ENCODE measurements at places on chromosomes 11 and 22. TPM values are rescaled to one million over a fixed set of nuclear protein-coding genes. Genes with fewer than 3 reads are reported as not detected.

The FGF4 gene
- not detected for total RNA-seq

The ACTN3 gene
- total RNA-seq = 11.2 TPM

GRCh38 chr11:108565653-108566052, 27.9 kb downstream of the EXPH5 start:
- no peak for DNase-seq

The SLC37A2 gene
- total RNA-seq = 1.4 TPM

- DNase-seq = no peak
Measured at GRCh38 chr11:75760710-75761493, 7.7 kb upstream of the DGAT2 start.

DNA sequence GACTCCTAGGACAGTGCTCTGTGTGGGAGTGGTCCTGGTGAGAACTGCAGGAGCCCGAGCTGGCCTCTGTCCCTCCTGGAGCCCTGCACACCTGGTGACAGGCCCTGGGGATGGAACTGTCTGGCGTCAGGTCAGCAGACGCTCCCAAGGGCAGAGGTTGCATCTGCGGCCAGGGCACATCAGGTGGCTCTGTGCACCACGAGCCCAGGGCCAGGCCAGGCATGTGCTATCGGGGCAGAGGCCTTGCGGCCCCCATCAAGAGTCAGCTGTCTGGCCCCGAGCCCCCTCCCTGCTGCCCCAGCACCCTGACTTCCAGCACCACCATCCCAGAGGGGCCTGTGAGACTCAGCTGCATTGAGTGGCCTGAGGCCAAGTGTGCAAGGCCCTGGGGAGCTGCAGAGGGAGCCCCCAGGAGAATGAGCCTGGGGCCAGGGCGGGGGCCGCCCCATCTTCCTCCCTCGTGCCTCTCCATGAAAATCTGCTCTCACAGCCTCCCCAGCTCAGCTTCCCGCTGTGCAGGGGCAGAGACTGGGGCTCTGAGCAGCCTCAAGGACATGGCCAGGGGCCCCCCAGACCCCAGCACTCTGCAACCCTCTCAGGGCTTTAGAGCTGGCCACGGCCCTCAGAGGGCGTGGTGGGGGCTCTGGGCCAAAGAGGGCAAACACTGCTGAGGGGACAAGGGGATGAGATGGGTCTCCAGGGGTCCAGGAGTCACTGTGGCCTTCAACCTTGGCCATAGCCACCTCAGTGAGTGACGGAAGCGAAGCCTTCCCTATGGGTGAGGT, 56.4 kb downstream of the RTL6 start:
- no peak for DNase-seq

- no peak for DNase-seq
Measured at GRCh38 chr11:127110542-127110941, 110.0 kb upstream of the KIRREL3 start.

The TUBGCP6 gene
- total RNA-seq = 8.9 TPM

DNA sequence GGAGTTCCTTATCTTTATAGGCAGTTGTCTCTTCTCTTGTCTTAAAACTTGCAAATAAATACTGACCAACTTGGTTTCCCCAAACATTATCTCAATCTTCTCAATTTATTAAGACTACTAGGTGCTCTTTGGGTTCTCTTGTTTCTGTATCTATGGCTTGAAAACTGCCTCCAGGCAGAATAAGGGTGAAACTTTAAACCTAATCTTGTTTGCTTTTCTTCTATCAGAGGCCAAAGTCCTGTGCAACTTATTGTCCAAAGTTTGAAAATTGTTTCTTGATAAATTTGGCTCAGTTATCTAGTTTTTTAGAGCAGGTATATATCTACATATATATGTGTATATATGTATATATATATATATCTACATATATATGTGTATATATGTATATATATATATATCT, 110.1 kb upstream of the ANO5 start:
- no peak for DNase-seq

GRCh38 chr22:30306627-30307011, 17.3 kb upstream of the CASTOR1 start:
- no peak for DNase-seq

Measured in A172 (cell line).